ENCODE measurements at places on chromosomes 1 and 21. TPM values are rescaled to one million over a fixed set of nuclear protein-coding genes. Genes with fewer than 3 reads are reported as not detected.

LCE1D gene
- not detected for total RNA-seq

FABP3 gene
- not detected for total RNA-seq

CR1L gene
- not detected for total RNA-seq

SMIM1 gene
- total RNA-seq: not detected

PCBP3 gene
- total RNA-seq: 1.1 TPM

FYB2 gene
- not detected for total RNA-seq

TMCO1 gene
- total RNA-seq: 99.1 TPM

CD244 gene
- not detected for total RNA-seq

LINGO4 gene
- total RNA-seq: not detected

CNR2 gene
- not detected for total RNA-seq

RBP7 gene
- total RNA-seq: not detected

OR10J5 gene
- not detected for total RNA-seq

RGS1 gene
- total RNA-seq: not detected

MFN2 gene
- total RNA-seq: 55.5 TPM

DOCK7 gene
- 52.4 TPM for total RNA-seq

CYP2J2 gene
- total RNA-seq: 0.61 TPM

ASAP3 gene
- total RNA-seq: 8.4 TPM

SLC2A5 gene
- not detected for total RNA-seq

RXRG gene
- 7.2 TPM for total RNA-seq

PI4KB gene
- 78.9 TPM for total RNA-seq

GSTM3 gene
- 20.8 TPM for total RNA-seq

TMEM54 gene
- 49.9 TPM for total RNA-seq

LRRC53 gene
- total RNA-seq: not detected

LDLRAD2 gene
- total RNA-seq: not detected

All from A375 (cell line).